ENCODE measurements at places on chromosomes 6 and 20.

- DNase-seq, result no peak
- H3K27ac ChIP-seq, result no peak overlapping the region
- no peak overlapping the region for H3K4me3 ChIP-seq
- no peaks in the 10 kb centered on the region for H3K27me3 ChIP-seq
These were observed 39.4 kb downstream of the NOL7 start for GRCh38 chr6:13654496-13654895.

GRCh38 chr6:166618866-166619761 lies 7.9 kb downstream of the RPS6KA2 start:
- peaks cover 5% of the 10 kb centered on the region for H3K36me3 ChIP-seq
- H3K27me3 ChIP-seq, result peaks cover 24% of the 10 kb centered on the region
- H3K4me1 ChIP-seq, result peaks cover 6% of the 10 kb centered on the region
- no peak overlapping the region for H3K4me3 ChIP-seq
- DNase-seq, result no peak
- H3K27ac ChIP-seq, result no peak overlapping the region

DNA sequence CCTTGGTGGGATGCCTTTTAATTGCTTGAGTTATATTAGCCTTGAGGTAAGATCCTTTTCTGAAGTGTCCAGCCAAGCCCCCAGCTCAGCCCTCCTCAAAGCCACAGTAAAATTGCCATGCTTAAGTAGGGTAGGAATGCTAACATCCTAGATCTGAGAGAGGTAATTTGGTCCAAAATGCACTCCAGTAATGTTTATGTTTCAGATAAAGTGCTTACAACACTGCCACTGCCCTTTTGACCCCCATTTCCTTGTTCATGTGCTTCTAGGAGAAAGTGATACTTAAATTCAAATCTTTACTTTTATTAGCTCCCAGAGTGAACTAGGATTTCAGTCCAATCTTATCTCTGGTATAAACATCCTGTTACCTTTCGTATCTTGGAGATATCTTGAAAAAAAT lies 318.0 kb downstream of the BMP2 start:
- H3K27me3 ChIP-seq, result no peaks in the 10 kb centered on the region
- no peak overlapping the region for H3K27ac ChIP-seq
- no peak overlapping the region for H3K4me3 ChIP-seq
- no peaks in the 10 kb centered on the region for H3K4me1 ChIP-seq

- DNase-seq, result no peak
- H3K27me3 ChIP-seq, result peaks cover 6% of the 10 kb centered on the region
- no peak overlapping the region for H3K27ac ChIP-seq
- H3K4me3 ChIP-seq, result no peak overlapping the region
- peaks cover 2% of the 10 kb centered on the region for H3K36me3 ChIP-seq
These were observed 658.8 kb downstream of the PTPRT start for GRCh38 chr20:42530855-42531448.

GRCh38 chr20:18511571-18511970 lies 3.8 kb downstream of the SEC23B start:
- no peaks in the 10 kb centered on the region for H3K27me3 ChIP-seq
- H3K36me3 ChIP-seq, result peaks cover 7% of the 10 kb centered on the region
- peaks cover 34% of the 10 kb centered on the region for H3K4me1 ChIP-seq
- no peak for DNase-seq
- H3K4me3 ChIP-seq, result no peak overlapping the region

GRCh38 chr6:29943053-29943966 lies 978 bp downstream of the HLA-A start:
- H3K27ac ChIP-seq, result peak overlapping the region; percentile 100
- H3K36me3 ChIP-seq, result peaks cover 18% of the 10 kb centered on the region
- no peak for DNase-seq
- peak overlapping the region; percentile 97 for H3K4me3 ChIP-seq

GRCh38 chr6:29666826-29667130 lies 9.9 kb downstream of the MOG start:
- H3K4me1 ChIP-seq, result no peaks in the 10 kb centered on the region
- H3K27ac ChIP-seq, result no peak overlapping the region
- no peaks in the 10 kb centered on the region for H3K36me3 ChIP-seq
- DNase-seq, result no peak
- peaks cover 45% of the 10 kb centered on the region for H3K27me3 ChIP-seq

DNA sequence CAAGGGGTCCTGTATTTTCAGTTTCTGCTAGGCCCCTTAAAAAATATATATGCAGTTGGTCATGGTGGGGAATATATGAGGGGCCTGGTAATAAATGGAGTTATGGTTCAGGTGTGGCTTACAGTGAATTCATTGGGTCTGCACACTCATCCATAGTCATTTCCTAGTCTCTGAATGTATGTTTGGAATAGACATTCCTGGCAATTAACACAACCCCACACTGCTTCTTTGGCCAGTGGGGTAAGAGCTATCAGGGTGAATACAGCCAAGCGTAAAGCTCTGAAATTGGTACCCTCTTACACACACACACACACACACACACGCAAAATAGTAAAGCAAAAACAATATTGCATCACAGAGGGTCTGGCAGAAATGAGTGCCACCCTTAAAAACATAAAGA lies 56.5 kb downstream of the QRSL1 start:
- peaks cover 21% of the 10 kb centered on the region for H3K27me3 ChIP-seq
- no peak for DNase-seq
- H3K4me1 ChIP-seq, result no peaks in the 10 kb centered on the region
- no peak overlapping the region for H3K4me3 ChIP-seq
- no peaks in the 10 kb centered on the region for H3K36me3 ChIP-seq

GRCh38 chr6:145270464-145270863 lies 464.9 kb downstream of the EPM2A start:
- no peaks in the 10 kb centered on the region for H3K36me3 ChIP-seq
- peaks cover 15% of the 10 kb centered on the region for H3K27me3 ChIP-seq
- no peak for DNase-seq

- H3K4me1 ChIP-seq, result no peaks in the 10 kb centered on the region
- H3K36me3 ChIP-seq, result no peaks in the 10 kb centered on the region
- no peak overlapping the region for H3K27ac ChIP-seq
- H3K27me3 ChIP-seq, result peaks cover 26% of the 10 kb centered on the region
These were observed 103.5 kb downstream of the MAP7 start for GRCh38 chr6:136446579-136447187.

DNA sequence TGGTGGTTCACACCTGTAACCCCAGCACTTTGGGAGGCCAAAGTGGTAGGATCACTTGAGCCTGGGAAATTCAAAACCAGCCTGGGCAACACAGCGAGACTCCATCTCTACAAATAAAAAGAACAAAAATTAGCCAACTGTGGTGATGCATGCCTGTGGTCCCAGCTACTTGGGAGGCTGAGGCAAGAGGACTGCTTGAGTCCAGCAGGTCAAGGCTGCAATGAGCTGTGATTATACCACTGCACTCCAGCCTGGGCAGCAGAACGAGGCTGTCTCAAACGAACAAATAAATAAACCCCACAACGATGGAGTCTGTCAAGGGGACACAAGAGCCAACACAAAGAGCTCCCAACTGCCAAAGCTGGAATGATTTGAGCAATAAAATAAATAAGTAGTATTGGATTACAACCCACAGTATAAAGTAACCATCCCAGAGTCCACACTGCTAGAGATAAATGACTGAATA lies 13.5 kb downstream of the ZMYND8 start:
- DNase-seq, result no peak
- no peaks in the 10 kb centered on the region for H3K27me3 ChIP-seq
- peaks cover 7% of the 10 kb centered on the region for H3K36me3 ChIP-seq
- no peak overlapping the region for H3K27ac ChIP-seq

DNA sequence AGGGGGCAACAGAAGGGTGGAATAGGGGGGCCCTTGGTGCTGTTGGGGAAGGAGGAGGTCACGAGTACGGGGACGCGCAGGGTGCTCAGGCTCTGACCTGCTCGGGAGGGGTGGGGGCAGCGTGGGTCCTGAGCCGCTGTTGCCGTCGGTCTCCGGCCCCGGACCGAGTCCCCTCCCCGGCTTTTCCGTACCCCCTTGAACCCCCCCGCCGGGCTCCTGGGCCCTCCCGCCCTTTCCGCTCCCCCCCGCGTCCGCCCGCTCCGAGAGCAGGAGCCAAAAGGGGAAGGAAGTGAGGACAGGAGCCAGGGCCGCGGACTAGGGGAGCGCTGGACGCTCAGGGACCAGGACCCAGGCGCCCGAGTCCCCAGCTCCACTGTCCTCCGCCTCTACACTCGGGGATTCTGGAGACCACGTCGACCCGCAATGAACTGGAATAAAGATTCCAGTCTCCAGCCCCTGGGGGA lies at the start of gene RGL2:
Gene RGL2 (minus strand): TSS at position 170 of the 464 bp plus-strand sequence. CDS start 332 bp downstream, outside the sequence.
- peak within 1 kb of the TSS; percentile 98 for H3K27ac ChIP-seq
- DNase-seq, result peak; percentile 49
- peaks cover 16% of the 10 kb centered on the region for H3K36me3 ChIP-seq
- H3K4me3 ChIP-seq, result peak within 1 kb of the TSS; percentile 98

DNA sequence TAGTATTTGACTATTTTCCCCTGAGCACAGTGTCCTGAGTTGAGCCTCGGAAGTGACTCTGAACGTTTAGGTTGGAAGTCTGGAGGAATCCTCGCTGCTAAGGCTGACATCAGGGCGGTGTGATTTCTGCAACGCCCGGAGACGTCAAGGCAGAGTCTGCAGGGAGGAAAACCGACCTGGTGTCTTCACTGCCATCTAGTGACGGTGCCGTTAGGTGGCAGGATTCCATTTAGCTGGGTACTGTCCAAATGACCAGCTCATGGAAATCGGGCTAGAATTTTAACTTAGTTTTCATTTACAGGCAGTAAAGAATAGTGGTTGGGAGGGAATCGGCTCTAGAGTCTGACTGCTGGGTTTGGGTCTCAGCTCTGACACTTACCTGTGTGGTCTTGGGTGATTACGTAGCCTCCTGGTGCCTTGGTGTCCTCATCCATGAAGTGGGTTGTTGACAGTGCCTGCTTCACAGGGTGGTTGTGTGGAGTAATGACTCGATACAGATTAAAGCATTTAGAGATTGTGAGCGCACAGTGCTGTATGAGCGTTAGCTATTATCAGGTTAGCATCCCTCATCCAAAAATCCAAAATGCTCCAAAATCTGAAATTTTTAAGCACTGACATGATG lies 35.0 kb downstream of the FOXF2 start:
- no peak overlapping the region for H3K4me3 ChIP-seq
- no peak for DNase-seq
- peaks cover 2% of the 10 kb centered on the region for H3K4me1 ChIP-seq
- H3K27me3 ChIP-seq, result peaks cover 45% of the 10 kb centered on the region

GRCh38 chr6:93474733-93475179 lies 55.4 kb upstream of the EPHA7 start:
- H3K27me3 ChIP-seq, result no peaks in the 10 kb centered on the region
- H3K4me1 ChIP-seq, result no peaks in the 10 kb centered on the region
- DNase-seq, result no peak
- no peaks in the 10 kb centered on the region for H3K36me3 ChIP-seq
- no peak overlapping the region for H3K4me3 ChIP-seq

DNA sequence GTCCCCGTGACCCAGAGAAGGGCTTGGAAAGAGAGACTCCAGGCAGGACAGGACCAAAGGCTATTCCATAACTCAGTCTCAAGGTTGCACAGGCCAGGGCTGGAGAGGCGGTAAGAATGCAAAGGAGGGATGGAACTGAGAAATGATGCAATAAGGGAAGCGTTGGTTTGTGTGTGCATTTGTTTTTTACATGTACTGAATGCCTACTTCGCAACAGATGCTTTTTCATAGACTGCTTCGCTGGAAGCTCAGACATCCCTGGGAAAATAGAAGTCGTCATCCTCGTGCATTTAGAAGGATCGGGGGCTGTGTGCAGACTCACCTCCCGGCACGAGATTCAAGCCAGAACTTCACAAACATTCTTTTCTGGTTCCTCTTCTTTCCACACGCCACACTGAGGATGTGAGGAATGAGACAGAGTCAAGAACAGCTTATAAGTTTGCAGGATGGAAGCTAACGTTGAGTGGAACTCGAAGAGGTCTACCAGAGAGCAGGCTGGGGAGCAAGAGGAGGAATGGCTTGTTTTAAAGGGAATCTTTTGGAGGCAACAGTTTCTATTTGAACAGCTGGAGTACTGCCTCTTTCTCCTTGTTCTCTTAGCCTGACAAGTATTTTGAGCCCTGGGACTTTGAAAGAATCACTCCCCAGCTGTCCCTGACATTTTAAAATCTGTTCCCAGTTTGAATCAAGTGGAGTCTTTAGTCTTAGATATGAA lies 19.3 kb upstream of the LY86 start:
- DNase-seq, result no peak
- H3K36me3 ChIP-seq, result peaks cover 2% of the 10 kb centered on the region
- no peaks in the 10 kb centered on the region for H3K4me1 ChIP-seq
- no peak overlapping the region for H3K4me3 ChIP-seq
- H3K27me3 ChIP-seq, result peaks cover 42% of the 10 kb centered on the region

All from T-helper 17 cell (primary cell).